ENCODE measurements at places on chromosomes 1 and 21. TPM values are rescaled to one million over a fixed set of nuclear protein-coding genes. Genes with fewer than 3 reads are reported as not detected.
A peak's percentile ranks its signal among the peaks of the same experiment; 100 is the strongest.

GRCh38 chr1:241627453-241628259 lies 12.5 kb downstream of the CHML start:
- peaks cover 18% of the 10 kb centered on the region for H3K4me1 ChIP-seq
- no peak overlapping the region for H3K4me3 ChIP-seq
- no peaks in the 10 kb centered on the region for H3K27me3 ChIP-seq
- peaks cover 5% of the 10 kb centered on the region for H3K36me3 ChIP-seq
- no peak for DNase-seq

- peaks cover 4% of the 10 kb centered on the region for H3K36me3 ChIP-seq
- peaks cover 71% of the 10 kb centered on the region for H3K4me1 ChIP-seq
- peak overlapping the region; percentile 73 for H3K27ac ChIP-seq
- no peak for DNase-seq
- no peaks in the 10 kb centered on the region for H3K27me3 ChIP-seq
These were observed 10.8 kb upstream of the ANGPTL7 start for GRCh38 chr1:11178021-11179015.

PRAMEF27 gene
- not detected for total RNA-seq

GRCh38 chr1:41368801-41369200 lies 7.6 kb downstream of the FOXO6 start:
- no peaks in the 10 kb centered on the region for H3K36me3 ChIP-seq
- H3K4me1 ChIP-seq = peaks cover 29% of the 10 kb centered on the region
- H3K27ac ChIP-seq = no peak overlapping the region
- no peak overlapping the region for H3K4me3 ChIP-seq

MYOG gene
- total RNA-seq = not detected

DNA sequence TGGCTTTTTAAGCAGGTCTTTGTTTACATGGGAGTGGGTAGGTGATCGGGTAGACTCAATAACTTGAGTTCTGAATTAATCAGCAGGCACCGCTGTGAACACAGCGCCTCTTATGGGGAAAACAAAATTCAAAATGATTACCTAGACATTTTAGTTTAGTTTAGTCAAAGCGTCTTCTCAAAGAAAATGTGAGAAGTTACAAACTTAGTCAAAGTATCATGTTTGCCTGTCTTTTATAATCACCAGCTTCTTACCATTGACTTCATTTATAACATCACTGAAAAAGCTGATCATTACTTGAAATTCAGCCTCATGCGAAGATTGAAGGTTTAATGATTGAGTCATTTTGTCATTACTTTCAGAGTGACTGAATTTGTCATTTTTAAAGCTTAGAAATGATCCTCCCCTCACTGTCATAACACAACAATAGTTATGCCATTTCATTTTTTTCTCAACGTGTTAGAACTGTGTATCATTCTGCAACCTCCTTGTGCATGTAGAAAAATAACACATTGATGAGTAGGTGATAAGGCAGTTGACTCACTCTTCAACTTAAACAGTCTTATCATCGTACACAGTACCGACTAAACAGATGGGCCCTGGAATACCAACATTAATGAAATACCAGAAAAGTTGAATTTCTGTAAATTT lies 188.5 kb downstream of the NFIA start:
- DNase-seq = no peak
- H3K36me3 ChIP-seq = no peaks in the 10 kb centered on the region
- H3K27me3 ChIP-seq = no peaks in the 10 kb centered on the region
- no peak overlapping the region for H3K27ac ChIP-seq
- peaks cover 13% of the 10 kb centered on the region for H3K4me1 ChIP-seq

- no peak for DNase-seq
- no peak overlapping the region for H3K4me3 ChIP-seq
- peaks cover 40% of the 10 kb centered on the region for H3K27me3 ChIP-seq
- H3K27ac ChIP-seq = no peak overlapping the region
- peaks cover 17% of the 10 kb centered on the region for H3K36me3 ChIP-seq
- peaks cover 4% of the 10 kb centered on the region for H3K4me1 ChIP-seq
These were observed 78.0 kb downstream of the PDE9A start for GRCh38 chr21:42731264-42732032.

OR6N1 gene
- total RNA-seq = not detected

GJA9 gene
- not detected for total RNA-seq

DNA sequence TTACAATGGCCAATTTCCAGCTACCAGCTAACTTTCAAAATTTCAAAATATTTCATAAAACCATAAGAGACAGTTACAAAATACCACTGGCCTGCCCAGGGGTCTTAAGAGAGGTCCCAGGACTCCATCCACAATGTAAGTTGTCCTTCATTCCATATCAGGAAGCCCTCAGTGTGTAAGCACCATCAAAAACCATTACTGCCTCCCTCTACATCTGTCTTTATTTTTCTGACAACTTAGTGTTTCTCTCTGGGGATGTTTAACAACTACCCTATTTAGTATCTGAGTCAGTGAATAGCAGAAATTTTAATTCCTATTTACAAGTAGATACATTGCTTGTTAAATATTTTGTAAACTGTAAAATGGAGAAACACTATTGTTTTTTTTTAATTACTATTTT lies 339.3 kb upstream of the ADAMTS5 start:
- no peaks in the 10 kb centered on the region for H3K36me3 ChIP-seq
- no peak overlapping the region for H3K4me3 ChIP-seq
- peaks cover 16% of the 10 kb centered on the region for H3K4me1 ChIP-seq
- H3K27ac ChIP-seq = no peak overlapping the region

PTPN22 gene
- not detected for total RNA-seq

DNA sequence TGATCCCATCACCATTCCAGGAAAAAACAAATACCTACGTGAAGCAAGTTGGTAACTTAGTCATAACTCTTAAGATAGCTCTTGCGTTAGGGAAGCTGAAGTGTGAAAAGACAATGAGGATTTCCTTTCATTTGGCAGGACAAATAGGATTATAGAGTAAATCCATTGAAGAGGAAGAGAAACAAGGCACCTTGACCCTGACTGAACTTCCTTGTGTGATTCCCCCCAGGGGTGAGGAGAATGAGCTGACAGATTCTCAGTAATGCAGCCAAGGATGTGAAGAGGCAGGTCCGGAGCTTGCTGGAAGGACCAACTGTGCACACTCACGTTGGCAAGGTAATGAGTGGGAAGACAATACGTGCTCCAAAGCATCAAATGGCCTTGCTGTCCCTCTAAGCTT lies 55.0 kb upstream of the HMCN1 start:
- DNase-seq = no peak
- H3K36me3 ChIP-seq = no peaks in the 10 kb centered on the region
- H3K4me1 ChIP-seq = peaks cover 11% of the 10 kb centered on the region
- no peak overlapping the region for H3K27ac ChIP-seq
- H3K4me3 ChIP-seq = no peak overlapping the region
- H3K27me3 ChIP-seq = no peaks in the 10 kb centered on the region

ANKRD65 gene
- total RNA-seq = not detected

DENND2D gene
- not detected for total RNA-seq

EDN2 gene
- total RNA-seq = 0.38 TPM

CYP4A22 gene
- total RNA-seq = not detected

GUCA2B gene
- not detected for total RNA-seq

GRCh38 chr1:233261695-233262094 lies 33.8 kb downstream of the PCNX2 start:
- peaks cover 5% of the 10 kb centered on the region for H3K4me1 ChIP-seq
- peaks cover 23% of the 10 kb centered on the region for H3K36me3 ChIP-seq
- no peak for DNase-seq
- no peak overlapping the region for H3K27ac ChIP-seq

SH2D5 gene
- total RNA-seq = 0.75 TPM

DNA sequence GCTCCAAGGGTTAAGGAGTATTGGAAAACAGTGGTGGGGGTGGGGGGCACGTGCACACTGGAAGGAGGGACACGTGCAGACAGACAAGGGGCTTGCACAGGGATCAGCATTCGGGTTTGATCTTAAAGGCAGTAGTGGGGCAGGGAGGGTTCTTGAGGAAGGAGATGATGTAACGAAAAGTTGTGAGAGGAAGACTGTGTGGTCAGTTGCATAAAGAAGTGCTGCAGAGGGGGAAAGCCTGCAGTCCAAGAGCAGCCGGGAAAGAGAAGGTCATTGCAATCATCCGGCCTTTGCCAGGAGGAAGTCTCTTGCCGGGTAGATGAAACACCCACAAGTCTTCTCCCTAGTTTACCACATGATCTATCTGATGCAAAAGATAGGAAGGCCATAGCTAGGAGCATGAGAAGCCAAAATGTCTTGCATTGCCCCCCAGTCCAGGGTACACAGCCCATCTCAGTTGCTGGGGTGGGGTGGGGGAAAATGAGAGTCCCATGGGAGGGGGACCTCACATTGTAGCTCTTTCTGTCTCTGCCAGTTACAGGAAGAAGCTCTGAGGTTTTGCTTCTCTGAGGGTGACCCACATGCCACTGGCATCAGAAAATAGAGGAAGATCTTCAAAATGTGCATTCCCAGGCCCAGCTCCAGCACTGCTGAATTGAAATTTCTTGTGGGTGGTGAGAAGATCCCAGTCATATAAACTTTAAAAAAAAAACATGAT lies 202.5 kb upstream of the RAB4A start:
- no peak overlapping the region for H3K4me3 ChIP-seq
- H3K36me3 ChIP-seq = no peaks in the 10 kb centered on the region
- no peak for DNase-seq
- H3K27me3 ChIP-seq = peaks cover 35% of the 10 kb centered on the region

KRTAP12-4 gene
- not detected for total RNA-seq

FASLG gene
- total RNA-seq = not detected

NTNG1 gene
- total RNA-seq = not detected

DNA sequence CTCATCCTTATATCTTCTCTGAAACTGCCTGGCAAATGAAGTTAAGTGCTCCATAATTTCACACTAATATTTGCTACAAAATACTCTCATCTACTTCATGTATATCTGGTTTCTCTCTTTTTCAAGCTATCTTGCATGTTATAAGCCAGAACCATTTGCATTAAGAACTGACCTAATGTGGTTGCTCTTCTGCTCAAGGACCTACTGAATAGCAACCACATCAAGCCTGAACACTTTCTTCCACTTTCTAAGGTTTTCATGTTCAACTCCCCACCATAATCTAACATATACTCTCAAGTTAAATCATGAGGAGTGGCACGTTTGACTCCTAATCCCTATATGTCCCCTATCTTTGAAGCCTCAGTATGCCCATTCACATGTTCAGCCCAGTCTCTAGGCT lies 27.2 kb downstream of the RGS1 start:
- H3K27me3 ChIP-seq = no peaks in the 10 kb centered on the region
- no peaks in the 10 kb centered on the region for H3K36me3 ChIP-seq
- H3K27ac ChIP-seq = no peak overlapping the region
- H3K4me1 ChIP-seq = peaks cover 12% of the 10 kb centered on the region
- H3K4me3 ChIP-seq = no peak overlapping the region

- no peaks in the 10 kb centered on the region for H3K4me1 ChIP-seq
- DNase-seq = no peak
- no peak overlapping the region for H3K4me3 ChIP-seq
These were observed 348.5 kb downstream of the PTPRU start for GRCh38 chr1:29584776-29585175.

DNA sequence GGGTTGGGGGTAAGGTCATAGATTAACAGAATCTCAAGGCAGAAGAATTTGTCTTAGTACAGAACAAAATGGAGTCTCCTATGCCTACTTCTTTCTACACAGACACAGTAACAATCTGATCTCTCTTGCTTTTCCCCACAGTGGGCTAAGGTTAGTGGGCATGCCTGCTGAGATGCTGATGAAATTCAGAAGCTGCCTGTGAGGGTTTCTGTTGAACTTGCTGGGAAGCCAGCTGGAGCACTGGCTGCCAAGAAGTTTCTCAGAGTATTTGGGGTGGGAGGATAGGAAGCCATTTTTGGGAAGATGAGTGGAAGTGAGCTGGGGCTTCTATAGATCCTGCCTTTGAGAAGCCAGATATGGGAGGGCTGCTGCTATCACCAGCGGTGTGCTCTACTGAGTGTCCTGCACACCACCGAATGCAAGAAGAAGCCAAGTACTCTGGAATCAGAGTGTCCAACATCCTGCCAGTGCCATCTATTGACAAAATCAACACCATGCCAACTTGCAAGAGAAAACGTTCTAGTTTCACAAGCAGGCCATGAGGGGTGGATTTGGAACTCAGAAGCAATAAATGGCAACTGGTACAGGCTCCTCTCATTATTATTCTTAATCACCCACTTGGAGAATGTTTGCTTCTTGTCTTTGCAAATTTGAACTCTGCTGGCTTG lies 102.7 kb downstream of the PTPRU start:
- no peak for DNase-seq
- H3K27me3 ChIP-seq = peaks cover 53% of the 10 kb centered on the region
- H3K4me3 ChIP-seq = no peak overlapping the region
- no peaks in the 10 kb centered on the region for H3K4me1 ChIP-seq

GRCh38 chr1:17924578-17924977 lies 169.4 kb downstream of the ACTL8 start:
- no peaks in the 10 kb centered on the region for H3K4me1 ChIP-seq
- DNase-seq = no peak
- no peak overlapping the region for H3K4me3 ChIP-seq
- peaks cover 19% of the 10 kb centered on the region for H3K27me3 ChIP-seq
- H3K27ac ChIP-seq = no peak overlapping the region
